ENCODE measurements at places on chromosomes 7 and 10.

GRCh38 chr7:88071994-88072714, 138.1 kb downstream of the ADAM22 start:
- DNase-seq = no peak

DNA sequence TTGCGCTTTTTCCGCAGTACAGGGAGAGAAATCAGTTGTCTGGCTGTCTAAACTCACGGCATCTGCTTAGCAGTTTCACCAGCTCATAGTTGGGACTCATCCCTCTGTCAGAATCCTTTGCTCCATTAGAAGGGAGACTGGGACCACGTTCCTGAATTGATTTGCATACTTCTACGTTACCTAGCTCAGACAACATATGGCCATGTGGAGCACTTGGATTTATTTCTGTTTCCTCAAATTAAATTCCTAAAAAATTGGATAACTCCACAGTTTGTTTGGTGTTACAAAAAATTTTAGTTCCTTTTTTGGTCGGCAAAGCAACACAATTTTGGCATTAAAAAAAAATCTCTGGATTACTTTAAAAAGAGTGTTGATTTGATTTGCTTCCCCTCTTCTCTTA, 614.0 kb downstream of the AUTS2 start:
- DNase-seq = no peak

DNA sequence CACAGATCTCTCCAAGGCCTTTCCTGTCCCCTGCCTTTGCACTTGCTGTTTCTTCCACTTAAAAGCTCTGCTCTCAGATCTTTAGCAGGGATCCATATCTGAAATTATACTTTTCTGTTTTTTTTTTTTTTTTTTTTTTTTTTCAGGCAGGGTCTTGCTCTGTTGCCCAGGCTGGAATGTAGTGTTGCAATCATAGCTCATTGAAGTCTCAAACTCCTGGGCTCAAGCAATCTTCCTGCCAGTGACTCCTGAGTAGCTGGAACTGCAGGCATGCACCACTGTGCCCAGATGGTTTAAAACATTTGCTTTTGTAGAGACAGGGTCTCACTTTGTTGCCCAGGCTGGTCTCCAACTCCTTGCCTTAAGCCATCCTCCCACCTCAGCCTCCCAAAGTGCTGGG, 5.0 kb upstream of the TSPAN15 start:
- no peak for DNase-seq

GRCh38 chr10:79932841-79933379, 16.0 kb downstream of the SFTPD start:
- DNase-seq = no peak

GRCh38 chr7:156691764-156692163, 51.2 kb downstream of the RNF32 start:
- DNase-seq = no peak

- no peak for DNase-seq
These were observed 58.5 kb upstream of the FERD3L start for GRCh38 chr7:19203686-19204085.
